ENCODE measurements at places on chromosomes 16 and 17. TPM values are rescaled to one million over a fixed set of nuclear protein-coding genes. Genes with fewer than 3 reads are reported as not detected.
A peak's percentile ranks its signal among the peaks of the same experiment; 100 is the strongest.

- H3K27me3 ChIP-seq: no peaks in the 10 kb centered on the region
- peaks cover 21% of the 10 kb centered on the region for H3K4me1 ChIP-seq
- peaks cover 54% of the 10 kb centered on the region for H3K36me3 ChIP-seq
- no peak overlapping the region for H3K4me3 ChIP-seq
- H3K27ac ChIP-seq: no peak overlapping the region
Measured at GRCh38 chr17:37551788-37552187, 57.4 kb downstream of the SYNRG start.

- H3K27ac ChIP-seq: no peak overlapping the region
- no peak for DNase-seq
- H3K27me3 ChIP-seq: peaks cover 14% of the 10 kb centered on the region
- no peak overlapping the region for H3K4me3 ChIP-seq
- H3K36me3 ChIP-seq: no peaks in the 10 kb centered on the region
Measured at GRCh38 chr17:32970281-32970680, 21.4 kb upstream of the SPACA3 start.

- H3K27me3 ChIP-seq: peaks cover 74% of the 10 kb centered on the region
- peak overlapping the region; percentile 49 for H3K4me3 ChIP-seq
- peaks cover 17% of the 10 kb centered on the region for H3K36me3 ChIP-seq
Measured at GRCh38 chr16:56193951-56194726, 2.9 kb downstream of the GNAO1 start.

The C1QTNF1 gene
- not detected for total RNA-seq
